ENCODE measurements at places on chromosomes 13 and 19.

- peak; percentile 91 for DNase-seq
Observed at GRCh38 chr19:11505504-11506100, at the start of gene ZNF653. Gene ZNF653, minus strand, starts transcription at chr19:11505839. Its CDS starts 53 bp downstream, at chr19:11505786.

DNA sequence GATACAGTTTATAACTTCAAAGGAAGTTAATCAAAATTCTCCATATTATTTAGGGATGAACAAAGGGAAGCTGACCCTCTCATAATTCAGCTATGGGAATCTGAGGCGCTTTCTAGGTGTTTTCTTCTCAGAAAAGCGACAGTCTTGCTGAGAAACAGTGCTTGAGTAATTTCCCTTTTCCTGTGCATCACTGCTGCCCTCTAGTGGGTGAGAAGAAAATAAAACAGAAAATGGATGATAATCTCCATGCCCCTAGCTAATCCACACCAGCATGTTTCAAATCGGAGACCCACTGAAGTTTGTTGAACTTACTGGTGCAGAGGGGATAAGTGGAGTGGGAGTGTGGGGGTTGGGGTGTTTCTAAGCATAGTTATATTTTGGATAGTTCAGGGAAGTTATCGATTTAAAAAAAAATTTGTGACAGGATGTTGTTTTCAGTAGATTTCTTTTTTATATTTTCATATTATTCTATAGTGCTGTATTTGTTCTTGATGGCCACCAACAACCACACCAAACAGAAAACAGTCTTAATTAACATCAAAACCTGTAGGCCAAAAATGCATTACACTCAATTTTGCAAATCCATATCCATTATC lies 21.4 kb downstream of the LCP1 start:
- peak; percentile 57 for DNase-seq

- DNase-seq = no peak
Observed at GRCh38 chr13:33480561-33480960, 195.0 kb upstream of the STARD13 start.

DNA sequence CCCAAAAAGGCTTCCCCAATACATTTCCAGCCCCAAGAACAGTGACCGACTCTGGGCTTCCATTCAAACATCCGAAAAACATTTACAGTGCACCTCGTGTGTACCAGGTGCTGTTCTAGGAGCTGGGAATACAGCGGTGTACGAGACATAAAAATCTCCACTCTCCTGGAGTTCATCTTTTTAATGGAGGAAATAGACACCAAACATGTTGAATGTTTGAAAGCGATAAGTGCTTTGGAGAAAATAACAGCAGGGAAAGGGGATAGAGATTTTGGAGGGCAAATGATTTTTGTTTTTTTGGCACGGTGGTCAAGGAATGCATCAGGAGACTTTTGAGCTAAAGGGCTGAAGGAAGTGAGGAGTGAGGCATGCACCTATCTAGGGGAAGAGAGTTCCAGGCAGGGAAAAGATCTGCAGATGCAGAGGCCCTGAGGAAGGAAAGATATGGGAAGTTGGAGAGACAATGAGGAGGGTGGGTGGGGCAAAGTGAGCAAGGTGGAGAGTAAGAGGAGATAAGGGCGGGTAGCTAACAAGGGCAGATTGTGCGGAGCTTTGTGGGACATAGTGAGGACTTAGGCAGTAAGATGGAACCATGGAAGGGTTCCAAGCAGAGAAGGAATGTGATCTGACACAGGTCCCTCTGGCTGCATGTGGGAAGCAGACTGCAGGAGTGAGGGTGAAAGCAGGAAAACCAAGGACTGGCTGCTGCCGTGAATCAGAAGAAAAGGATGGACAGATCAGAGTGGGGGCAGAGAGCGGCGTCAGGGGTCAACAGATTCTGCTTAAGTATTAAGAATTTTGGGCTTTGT lies 703 bp upstream of the FBL start:
- DNase-seq = no peak

DNA sequence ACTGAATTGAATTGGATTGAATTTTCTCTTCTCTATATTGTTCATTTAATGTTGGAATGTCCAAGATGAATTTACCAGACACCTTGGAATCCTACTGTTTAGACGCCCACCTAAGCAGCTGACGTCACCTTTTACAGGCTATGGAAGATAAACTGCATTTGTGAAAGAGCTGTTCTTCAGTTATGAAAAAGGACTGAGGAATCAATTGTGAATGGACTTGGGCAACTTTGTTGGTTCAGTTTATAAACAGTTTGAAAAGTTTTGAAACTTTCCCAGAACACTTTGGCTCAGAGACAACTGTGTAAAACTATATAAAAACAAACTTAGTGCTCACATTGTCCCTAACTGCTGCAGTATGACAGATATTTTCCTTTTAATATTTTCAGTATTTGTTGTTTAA lies 590.8 kb upstream of the SPRY2 start:
- no peak for DNase-seq

GRCh38 chr19:55581145-55581822 lies 636 bp upstream of the ZNF579 start:
- DNase-seq = no peak

DNA sequence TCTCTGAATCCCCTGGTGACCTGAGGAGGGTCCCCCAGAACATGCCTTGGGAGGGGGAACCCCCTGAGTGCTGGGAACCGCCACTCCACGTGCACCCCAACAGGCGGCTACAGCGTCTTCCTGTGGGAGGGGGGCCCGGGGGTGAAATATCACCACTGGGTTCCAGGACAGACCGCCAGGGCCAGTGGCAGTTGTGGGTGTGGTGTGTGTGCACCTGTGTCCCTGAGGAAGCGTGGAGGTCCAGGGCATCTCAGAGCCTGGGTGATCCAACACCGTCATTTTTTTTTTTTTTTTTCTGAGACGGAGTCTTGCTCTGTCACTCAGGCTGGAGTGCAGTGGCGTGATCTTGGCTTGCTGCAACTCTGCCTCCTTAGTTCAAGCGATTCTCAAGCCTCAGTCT lies 4.2 kb downstream of the ADGRE5 start:
- DNase-seq = no peak

GRCh38 chr19:21848706-21849105 lies 12.7 kb upstream of the ZNF43 start:
- DNase-seq = no peak

DNA sequence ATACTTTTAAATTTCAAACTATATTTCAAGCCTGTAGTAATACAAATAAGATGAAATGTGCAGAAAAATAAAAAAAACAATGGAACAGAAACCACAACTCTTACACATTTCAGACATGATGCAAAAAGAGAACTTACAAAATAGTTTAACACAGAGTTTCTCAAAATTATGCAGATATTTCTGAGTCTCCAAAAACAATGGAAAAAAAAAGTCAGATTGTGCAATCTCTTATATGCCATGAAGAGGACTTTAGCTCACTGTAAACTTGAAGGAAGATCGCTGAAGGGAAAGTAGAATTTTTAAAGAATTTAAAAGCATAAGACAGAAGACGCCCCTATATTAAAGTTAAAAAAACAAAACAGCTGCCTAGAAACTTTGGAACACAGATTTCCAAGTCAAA lies 20.4 kb downstream of the ZNF708 start:
- DNase-seq = no peak

GRCh38 chr19:58573658-58574164 lies 576 bp upstream of the MZF1 start:
- no peak for DNase-seq

- no peak for DNase-seq
Observed at GRCh38 chr19:4980067-4980466, 11.2 kb downstream of the KDM4B start.

- DNase-seq = no peak
Observed at GRCh38 chr19:17757125-17757524, 5.8 kb downstream of the FCHO1 start.

GRCh38 chr13:78160793-78161192 lies 242.2 kb upstream of the EDNRB start:
- DNase-seq = no peak

- no peak for DNase-seq
Observed at GRCh38 chr19:7063339-7063738, 4.9 kb upstream of the MBD3L3 start.

GRCh38 chr13:65990684-65991083 lies 1239.5 kb downstream of the PCDH9 start:
- DNase-seq = no peak

DNA sequence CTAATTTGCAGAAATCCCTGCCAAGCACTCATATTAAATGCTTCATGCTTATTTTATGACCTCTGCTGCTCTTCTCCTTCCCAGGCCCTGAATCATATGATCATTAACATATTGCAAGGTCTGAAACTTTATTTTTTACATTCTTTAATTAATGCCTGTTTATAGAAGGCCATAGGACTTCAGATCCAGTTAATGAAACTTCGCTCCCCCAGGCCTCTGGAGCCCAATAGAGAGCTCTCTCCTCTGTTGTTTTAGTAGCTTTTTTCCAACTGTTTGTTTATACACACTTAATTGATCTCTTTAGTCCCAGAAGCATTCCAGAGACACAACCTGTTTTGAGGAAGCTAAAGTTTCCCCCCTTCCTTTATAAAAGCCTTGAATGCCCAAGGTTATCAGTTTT lies 68.3 kb downstream of the DACH1 start:
- no peak for DNase-seq

GRCh38 chr19:19873381-19873780 lies 7.7 kb downstream of the ZNF253 start:
- DNase-seq = no peak

GRCh38 chr13:44396701-44397580 lies 23.3 kb downstream of the SERP2 start:
- DNase-seq = no peak

- no peak for DNase-seq
Observed at GRCh38 chr13:38340624-38341023, 9.0 kb upstream of the UFM1 start.

DNA sequence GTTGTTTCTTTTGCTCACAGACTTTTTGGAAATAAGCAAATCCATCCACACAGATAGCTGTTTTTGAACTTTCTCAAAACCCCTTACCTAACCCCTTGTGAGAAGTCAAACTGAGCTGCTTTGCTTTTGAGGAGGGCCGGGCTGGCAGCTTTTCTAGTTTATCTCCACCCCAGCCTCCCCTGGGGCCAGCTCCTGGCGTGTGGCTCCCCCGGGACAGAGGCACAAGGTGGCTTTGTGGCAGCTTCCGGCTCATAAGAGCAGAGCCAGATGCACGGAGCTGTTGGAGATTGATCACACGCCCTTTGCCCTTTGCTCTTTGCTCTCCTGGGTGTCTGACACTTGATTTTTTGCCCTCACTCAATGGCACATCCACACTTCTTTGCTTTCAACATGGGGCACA lies 24.9 kb upstream of the RNF113B start:
- DNase-seq = no peak

GRCh38 chr13:38685974-38686576 lies 802 bp upstream of the FREM2 start:
- DNase-seq = no peak

GRCh38 chr13:52812941-52813340 lies 35.5 kb downstream of the PCDH8 start:
- no peak for DNase-seq

DNA sequence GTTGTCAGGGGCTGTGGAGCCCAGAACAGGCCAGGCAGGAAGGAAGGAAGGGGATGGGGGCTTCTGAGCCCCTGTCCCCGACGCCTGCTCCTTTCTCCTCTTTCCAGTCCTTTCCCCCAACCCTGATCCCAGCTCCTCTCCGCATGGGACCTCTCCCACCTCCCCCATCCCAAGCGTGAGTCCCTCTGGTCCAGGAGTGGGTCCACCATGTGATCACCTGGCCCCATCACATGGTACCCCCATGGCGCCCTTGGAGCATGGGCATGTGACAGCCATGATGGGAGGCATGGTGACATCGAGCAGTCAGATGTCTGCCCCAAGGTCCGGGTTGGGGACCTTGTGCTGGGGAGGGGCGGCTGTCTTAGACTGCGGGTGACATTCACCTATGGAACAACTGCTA lies 9.2 kb downstream of the RYR1 start:
- DNase-seq = no peak

- DNase-seq = no peak
Observed at GRCh38 chr19:5882421-5882968, 12.2 kb upstream of the FUT5 start.

GRCh38 chr13:77480066-77480465 lies 55.4 kb upstream of the SCEL start:
- DNase-seq = no peak

DNA sequence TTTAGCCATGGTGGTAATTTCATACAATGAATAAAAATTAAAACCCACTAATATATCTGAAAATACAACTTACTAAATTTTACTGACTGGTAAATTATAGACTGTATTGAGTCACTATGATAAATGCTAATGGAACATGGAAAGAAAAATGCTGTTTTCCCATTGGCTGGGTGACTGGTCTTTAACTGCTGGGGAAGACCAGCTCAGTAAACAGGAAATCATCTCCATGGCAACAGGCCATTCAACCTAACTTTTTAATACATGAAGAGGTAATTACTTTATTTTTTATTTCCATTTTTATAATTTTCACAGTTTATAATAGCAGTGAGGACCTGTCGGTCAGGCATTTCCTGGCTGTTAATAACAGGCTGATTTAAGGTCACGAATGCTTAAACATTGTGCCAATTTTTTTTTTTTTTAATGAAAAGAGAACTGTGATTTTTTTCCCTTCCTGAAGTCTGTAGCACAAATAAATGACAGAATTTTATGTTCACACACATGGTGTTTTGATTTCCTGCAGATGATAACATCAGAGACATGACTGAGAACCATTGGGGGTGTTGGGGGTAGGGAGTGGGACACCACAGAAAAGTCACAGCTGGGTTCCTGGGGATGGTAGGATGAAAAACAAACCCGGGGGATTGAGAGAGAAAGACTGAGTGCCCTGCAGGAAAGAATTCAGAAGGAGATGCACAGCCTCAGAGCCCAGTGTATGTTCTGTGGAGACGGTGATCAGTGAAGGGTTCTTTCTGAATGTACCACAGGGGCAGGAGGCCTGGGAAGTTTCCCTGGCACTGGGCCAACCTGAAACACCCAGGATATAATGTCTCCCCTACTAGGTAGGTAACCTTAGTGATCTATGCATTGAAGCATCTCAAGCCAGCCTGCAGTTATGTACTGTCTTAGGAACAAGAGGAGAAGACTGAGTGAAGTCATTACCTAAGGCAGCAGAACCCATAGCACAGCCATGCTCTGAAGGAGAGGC lies 297.1 kb downstream of the COG6 start:
- no peak for DNase-seq

GRCh38 chr19:41897181-41897580 lies 14.2 kb downstream of the ARHGEF1 start:
- DNase-seq = no peak

DNA sequence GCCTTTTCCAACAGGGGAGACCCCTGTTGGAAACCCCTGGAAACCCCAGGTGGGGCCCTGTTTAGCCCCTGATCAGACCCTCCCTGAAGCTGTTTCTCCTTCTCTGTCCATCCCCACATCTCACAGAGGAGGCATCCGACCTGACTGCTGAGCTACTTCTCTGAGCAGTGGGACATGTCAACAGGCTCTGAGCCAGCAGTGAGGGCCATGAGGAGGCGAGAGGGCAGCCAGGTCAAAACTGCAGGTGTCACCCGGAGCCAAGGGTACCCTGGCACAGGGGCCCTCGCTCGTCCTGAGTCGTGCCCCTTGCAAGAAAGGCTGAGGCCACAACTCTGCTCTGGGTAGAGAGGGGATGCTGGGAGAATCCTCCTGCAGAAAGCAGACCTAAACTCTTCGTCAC lies 13.6 kb downstream of the PEPD start:
- DNase-seq = no peak
